NCI-H146 (cell line): ENCODE measurements at places on chromosomes 5 and 9.

- DNase-seq, result no peak
These were observed 51.3 kb upstream of the FREM1 start for GRCh38 chr9:14961372-14962068.

- peak; percentile 83 for DNase-seq
These were observed 10.4 kb upstream of the EEIG1 start for GRCh38 chr9:127991017-127991756.

GRCh38 chr9:83367326-83367725 lies 170.9 kb downstream of the FRMD3 start:
- DNase-seq, result no peak

DNA sequence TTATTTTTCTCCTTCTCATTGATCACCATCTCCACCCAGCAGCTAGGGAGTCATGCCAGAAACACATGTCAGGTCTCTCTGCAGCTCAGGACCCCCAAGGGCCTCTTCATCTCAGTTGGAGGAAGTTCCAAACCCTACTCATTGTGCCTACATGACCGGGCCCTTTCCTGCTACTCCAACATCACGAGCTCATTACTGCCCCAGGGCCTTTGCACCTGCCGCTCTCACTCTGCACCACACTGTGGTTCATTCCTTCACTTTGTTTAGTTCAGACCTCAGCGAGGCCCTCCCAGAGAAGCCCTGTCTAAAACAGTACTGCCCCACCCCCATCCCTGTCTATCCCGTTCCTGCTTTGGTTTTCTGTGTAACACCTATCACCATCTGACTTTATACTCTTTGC lies 22.1 kb upstream of the AKNA start:
- DNase-seq, result no peak

GRCh38 chr5:149618581-149619248 lies 37.4 kb downstream of the ARHGEF37 start:
- DNase-seq, result peak; percentile 41

GRCh38 chr5:146529984-146530383 lies 14.0 kb upstream of the GPR151 start:
- no peak for DNase-seq
